ENCODE measurements at places on chromosomes 6 and 20.

DNA sequence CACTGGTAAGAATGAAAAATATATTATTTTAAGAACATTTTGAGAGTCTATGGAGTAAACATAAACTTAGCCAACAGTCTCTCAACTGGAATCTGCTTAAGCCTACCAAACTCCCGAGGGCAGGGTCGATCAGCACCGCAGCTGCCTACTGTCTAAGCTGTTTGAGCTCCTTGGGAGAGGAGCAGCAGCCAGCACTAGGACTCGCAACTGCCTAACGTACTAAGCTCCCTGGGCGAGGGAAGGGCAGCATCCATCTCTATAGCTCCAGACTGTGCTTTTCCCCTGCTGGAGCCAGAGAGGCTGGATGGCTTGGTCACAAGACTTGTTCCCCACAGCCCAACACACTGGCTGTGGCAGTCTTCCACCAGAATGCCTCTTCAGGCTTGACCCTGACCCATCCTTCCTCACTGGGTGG, 96.4 kb downstream of the MOXD1 start:
- no peak for DNase-seq

- DNase-seq = peak; percentile 48
Measured at GRCh38 chr6:45590226-45590625, 212.5 kb upstream of the SUPT3H start.

GRCh38 chr6:8054276-8054675, 9.9 kb downstream of the BLOC1S5 start:
- DNase-seq = no peak

DNA sequence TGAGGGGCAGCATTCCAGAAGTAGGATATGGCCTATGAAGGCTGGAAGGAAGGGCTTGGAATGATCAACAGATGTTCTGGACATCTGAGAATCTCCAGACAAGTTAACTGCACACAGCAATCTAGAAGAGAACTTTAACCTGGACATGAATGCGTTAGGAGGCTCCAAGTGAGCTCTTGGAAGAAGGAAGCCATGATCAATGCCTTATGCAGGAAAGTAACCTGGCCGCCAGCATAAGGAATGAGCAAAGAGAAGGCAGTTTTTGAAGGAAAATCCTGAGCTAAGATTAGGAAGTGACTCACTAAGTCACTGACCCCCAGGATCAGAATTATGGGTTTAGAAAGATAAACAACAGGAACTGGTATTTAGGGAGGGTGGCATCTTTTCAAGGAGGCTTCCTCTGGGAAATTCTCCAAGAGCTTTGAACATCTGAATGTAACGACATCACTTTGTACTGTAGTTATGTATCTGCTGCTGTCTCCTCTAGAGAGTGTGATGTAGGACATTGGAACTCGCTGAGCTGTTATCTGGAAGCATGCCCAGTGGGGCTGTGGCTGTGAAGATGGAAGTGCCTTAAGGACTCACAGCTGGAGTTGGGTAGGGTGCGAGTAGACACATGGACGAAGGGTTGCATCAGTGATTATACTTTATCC, 236.8 kb downstream of the PACRG start:
- DNase-seq = peak; percentile 60

DNA sequence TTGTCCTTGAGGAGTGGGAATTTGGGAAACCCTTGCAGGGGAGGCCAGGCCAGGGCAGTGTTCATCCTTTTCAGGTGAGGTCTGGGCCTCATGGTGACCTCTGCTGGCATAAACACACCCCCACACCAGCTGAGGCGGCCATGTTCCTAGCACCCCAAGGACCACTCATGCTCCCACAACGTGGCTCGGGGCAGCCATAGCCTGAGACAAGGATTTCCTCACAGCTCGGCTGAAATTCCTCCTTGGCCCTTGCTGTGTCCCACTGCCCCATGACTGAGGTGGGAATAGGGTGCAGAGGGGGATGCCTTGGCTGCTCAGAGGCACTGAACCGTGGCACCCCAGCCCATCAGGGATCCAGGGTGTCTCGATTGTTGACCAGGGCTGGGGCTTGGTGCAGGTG, 27.3 kb upstream of the SPDEF start:
- DNase-seq = no peak
